AG08396 (cell line): ENCODE measurements at places on chromosomes 12 and 14.

- DNase-seq, result no peak
These were observed 96.9 kb downstream of the VRK1 start for GRCh38 chr14:96893966-96894622.

DNA sequence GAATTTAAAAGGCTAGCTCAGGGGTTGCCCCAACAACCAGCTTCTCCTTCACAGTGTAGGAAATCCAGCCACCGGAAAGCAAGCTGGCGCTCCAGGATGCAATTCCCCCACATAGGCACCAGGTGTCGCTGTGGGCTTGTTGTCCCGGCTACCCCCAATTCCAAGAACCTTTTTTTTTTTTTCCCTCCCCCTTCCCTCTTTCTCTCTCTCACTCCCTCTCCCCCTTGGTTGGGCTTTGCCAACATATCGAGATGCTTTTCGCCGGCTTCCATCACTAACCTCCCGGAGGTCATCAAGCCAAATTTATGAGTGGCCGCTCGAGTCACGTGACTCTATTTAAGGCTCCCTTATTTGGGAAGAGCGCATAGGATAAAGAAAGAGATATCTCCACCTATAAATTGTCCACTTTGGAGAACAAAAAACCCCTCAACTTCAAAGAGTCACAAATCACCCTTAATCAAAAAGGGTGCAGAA, at the start of gene HOXC5:
Gene HOXC5, plus strand, starts transcription at position 424 of the 474 bp plus-strand sequence. CDS start 73 bp downstream, outside the sequence.
- DNase-seq, result peak; percentile 93

- DNase-seq, result no peak
These were observed 13.7 kb downstream of the RNF41 start for GRCh38 chr12:56208006-56208405.

GRCh38 chr14:95515080-95515489, 1.4 kb downstream of the SYNE3 start:
- peak; percentile 56 for DNase-seq

DNA sequence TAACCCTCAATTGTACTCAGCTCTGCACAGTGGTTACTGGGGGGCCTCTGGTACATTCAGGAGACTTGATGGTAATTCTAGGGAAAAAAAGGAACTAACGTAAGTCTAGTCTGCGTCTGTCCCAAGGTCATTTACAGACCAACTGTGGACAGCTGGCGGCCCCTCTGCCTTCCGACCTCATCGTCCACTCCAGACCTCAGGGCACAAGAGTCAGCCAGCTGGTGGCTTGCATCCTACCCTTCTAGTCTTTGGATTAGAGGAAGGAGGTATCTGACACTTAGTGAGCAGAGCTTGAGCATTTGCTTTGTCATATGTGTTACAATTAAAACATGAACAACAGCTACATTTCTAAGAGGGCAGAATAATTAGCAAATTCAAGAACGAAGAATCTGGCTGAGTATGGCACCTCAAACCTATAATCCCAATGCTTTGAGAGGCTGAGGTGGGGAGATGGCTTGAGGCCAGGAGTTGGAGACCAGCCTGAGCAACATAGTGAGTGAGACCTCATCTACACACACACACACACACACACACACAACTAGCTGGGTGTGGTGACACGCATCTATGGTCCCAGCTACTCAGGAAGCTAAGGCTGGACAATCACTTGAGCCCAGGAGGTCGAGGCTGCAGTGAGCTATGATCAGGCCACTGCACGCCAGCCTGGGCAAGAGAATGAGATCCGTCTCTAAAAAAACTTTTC, 36.5 kb downstream of the SSH1 start:
- no peak for DNase-seq

DNA sequence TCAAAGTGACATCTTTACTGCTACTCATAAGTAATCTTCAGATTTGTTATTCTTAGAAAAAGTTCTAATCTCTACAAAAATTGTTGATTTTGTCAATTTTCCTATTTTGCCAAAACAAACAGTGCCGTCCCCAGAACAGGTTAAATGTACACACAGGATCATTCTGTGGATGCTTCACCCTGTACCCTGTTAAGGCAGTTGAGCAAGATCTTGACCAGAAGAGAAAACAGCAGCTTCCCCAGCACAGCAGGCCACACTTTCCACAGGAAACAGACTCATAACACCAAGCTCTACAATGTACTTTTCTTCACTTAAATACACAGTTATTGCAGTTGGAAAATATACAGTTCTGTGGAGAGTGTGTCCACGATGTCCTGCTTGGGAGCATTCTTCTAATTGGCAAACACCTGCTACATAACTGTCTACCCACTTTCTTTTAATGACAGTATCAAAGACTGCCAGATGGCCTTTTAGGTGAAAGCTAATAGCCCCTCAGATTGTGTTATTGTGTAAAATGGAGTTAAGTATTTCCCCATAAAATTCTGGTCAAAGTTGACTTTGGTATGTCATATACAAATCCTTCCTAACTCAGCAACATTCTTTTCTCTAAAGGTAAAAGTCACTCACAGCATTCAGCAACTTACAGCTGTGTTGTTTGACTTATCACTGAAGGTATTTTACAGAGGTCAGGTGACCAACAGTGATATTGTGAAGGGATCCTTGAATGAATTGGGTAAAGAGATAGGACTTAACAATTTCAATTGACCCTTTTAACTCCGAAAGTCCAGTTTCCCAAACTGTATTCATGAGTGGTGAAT, 77.0 kb downstream of the SEC23A start:
- DNase-seq, result no peak

- DNase-seq, result no peak
These were observed 153.3 kb upstream of the CLEC14A start for GRCh38 chr14:38409071-38409705.

GRCh38 chr14:90583916-90584605, 187.2 kb downstream of the CALM1 start:
- no peak for DNase-seq

DNA sequence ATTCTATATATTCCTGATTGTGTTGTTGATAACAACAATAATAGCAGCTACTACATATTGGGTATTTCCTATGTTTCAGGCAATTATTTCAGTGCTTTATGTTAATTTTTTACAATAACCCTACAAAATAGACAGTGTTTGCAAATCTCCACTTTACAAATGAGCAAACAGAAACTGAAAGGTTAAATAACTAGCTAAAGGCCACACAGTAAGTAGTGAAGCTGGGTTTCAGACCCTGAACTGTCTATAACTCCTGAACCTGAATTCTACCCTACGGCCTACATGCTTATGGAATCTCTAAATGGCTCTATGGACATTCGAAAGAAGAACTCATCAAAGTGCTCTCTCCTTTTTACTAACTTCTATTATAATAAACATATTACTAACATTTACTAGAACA, 19.7 kb upstream of the NUDT4 start:
- no peak for DNase-seq

- no peak for DNase-seq
These were observed 406.1 kb upstream of the OR4E1 start for GRCh38 chr14:22079766-22080165.

DNA sequence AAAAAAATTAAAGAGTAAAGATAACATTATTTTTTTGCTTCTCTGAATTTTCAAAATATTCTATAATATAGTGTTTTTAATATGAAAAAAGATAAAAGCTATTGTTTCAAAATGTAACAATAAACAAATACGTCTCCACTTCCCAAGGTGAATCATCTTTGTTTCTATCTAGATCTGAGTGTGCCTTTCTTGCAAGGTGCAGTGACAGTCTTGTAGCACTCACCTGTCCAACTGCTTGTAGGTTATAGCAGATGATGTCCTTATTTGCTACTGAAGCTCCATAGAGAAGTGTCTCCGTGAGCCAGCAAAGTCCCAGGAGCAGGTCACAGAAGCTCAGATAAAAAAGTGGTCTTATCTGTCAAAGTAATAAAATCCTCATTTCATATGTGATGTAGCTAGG, 21.4 kb downstream of the TMEM116 start:
- no peak for DNase-seq

DNA sequence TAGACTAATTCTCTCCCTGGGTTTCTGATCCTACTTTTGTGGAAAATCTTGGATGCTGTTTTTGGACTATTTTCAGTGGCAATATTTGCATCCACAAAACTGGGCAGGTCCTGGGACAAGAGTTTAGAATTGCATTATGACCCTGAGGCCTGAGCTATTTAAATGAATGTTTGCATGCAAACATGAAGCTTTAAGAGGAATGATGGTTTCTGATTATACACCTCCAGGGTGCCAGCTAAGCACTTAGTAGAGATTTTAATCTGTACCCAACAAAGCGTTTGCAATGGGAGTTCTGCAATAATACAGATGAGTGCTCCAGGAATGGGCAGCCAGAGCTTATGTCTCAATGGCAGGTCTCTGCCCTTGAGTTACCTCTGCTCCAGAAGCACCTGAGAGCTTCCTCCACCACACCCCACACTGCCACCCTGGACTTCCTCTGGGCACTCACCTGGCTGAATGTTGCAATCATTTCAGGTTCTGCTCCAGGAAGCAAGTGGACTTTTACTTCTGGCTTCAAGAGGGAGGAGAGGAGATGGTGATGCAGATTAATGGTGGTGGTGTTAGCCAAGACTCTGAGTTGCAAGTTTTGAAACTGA, 6.0 kb upstream of the SPTLC2 start:
- DNase-seq, result no peak

DNA sequence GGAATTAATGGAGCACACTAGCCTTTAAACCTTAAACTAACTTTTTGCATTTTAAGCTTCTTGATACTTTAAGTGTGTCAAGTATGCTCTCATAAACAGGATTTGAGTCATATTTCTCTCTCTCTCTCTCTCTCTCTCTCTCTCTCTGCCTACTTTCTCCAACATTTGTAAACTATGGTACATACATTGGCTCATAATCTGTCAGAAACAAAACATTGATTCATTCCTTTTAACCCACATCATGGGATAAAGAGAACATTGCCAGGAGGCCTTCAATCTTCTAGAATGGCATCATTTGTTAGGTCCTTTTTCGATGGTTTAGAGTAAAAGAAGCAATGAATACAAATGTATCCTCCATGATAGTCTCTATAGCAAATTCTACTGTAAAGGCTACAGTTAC, 81.6 kb upstream of the RERGL start:
- DNase-seq, result no peak

- no peak for DNase-seq
These were observed 13.9 kb upstream of the MYL2 start for GRCh38 chr12:110934093-110934852.

DNA sequence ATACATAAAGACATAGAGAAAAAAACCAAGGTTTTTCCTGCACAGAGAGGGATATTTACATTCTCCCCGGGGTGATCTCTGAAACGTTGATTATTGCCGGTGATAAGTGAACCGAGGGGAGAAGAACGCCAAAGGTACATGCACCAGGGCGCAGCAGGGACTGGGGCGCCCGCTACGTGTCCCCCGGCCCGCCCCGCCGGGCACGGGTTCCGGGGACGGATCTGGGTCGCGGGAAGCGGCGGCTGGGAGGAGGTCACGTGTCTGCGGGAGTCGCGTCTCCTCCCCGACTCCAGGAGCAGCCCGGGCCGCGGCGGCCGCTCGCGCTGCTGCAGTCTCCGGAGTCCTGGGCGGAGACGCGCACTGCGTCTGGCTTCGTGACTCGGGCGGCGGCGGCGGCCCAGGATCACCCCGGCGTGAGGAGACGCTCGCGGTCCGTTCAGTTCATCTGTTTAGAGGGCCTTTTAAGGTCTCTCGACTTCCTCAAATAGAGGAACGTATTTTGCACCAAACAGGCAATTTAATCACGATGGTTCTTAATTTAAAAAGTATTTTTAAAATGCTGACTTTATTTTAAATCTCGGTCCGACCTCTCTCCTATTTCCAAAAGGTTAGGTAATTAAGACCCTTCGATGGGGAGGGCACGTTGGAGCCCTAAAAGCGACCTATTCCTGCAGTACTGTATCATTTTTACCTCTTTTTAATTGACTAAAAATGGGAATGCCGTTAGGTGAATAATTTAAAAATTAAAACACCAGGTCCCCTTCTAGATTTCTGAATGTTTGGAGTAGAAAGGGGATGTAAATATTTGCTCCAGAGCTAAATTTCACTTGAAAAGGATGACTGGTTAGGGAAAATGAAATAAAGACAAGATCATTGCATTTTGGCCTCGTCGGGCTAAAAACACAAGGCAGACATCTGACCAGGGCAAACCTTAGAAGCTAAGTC, 1.8 kb upstream of the BHLHE41 start:
- peak; percentile 88 for DNase-seq

GRCh38 chr12:26748741-26749431, 84.1 kb downstream of the ITPR2 start:
- no peak for DNase-seq

- peak; percentile 53 for DNase-seq
These were observed 5.5 kb downstream of the CSRNP2 start for GRCh38 chr12:51077930-51078329.

- DNase-seq, result no peak
These were observed 4.2 kb downstream of the SRSF5 start for GRCh38 chr14:69771136-69771535.

DNA sequence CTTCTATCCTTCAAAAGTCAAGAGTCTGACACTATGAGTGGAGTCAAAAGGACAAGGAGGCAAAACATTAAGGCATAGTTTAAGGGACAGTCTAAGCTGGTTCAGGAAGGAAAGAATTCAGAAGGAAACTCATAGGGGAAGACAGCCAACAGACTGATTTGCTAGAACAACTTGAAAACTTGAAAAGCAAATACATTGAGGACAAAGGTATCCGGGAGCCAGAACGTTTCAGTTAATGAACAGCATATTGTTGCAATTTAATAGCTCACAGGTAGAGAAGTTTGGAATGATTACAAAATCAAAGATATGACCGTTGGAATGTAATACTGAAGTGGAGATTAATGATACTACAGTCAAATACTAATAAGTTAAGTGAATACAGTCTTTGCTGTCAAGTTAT, 312.8 kb upstream of the RPL10L start:
- no peak for DNase-seq

GRCh38 chr12:100138048-100138802, 4.4 kb downstream of the BLTP3B start:
- no peak for DNase-seq

DNA sequence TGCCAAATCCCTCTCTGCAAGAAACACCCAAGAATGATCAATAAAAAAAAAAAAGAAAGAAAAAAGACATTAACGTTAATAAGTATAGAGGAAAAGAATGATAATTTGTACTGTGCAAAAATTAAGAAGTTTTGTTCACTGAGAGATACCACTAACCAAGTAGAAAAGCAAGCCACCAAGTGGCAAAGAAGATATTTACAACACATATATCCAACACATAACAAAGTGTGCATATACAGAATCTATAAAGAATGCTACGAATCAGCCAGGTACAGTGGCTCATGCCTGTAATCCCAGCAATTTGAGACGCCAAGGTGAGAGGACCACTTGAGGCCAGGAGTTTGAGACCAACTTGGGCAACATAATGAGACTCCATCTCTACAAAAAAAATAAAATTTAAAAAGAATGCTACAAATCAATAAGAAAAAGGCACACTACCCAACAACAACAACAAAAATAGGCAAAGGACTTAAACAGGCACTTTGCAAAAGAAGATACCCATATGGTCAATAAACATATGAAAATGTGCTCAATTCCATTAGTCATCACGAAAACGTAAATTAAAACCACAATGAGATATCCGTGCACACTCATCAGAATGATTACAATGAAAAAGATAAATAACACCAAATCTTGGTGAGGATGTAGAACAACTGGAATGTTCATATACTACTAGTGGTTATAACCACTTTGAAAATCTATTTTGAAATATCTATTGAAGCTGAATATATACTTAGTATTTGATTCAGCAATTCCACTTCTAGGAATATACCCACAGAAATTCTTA, 19.8 kb downstream of the GALNT4 start:
- no peak for DNase-seq
